Uterus (tissue), 4 donors: ENCODE measurements at places on chromosomes 13 and 19. TPM values are rescaled to one million over a fixed set of nuclear protein-coding genes. Genes with fewer than 3 reads are reported as not detected.

Gene DOCK6
- 30.1 TPM for total RNA-seq

Gene ZNF766
- 1.8 TPM for total RNA-seq

DNA sequence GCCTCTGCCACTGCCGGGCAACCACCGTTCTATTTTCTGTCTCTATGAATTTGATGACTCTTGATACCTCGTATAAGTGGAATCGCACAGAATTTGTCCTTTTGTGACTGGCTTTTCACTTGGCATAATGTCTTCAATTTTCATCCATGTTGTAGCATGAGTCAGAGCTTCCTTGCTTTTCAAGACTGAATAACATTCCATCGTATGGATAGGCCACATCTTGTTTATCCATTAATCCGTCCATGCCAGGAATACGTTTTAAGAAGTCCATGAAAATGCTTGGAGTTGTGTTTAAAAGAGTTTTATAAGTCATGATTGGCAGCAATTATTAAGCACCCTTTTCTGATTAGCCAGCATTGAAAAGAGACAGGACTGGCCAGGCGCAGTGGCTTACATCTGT, 53.6 kb upstream of the CLDN10 start:
- no peak for DNase-seq

DNA sequence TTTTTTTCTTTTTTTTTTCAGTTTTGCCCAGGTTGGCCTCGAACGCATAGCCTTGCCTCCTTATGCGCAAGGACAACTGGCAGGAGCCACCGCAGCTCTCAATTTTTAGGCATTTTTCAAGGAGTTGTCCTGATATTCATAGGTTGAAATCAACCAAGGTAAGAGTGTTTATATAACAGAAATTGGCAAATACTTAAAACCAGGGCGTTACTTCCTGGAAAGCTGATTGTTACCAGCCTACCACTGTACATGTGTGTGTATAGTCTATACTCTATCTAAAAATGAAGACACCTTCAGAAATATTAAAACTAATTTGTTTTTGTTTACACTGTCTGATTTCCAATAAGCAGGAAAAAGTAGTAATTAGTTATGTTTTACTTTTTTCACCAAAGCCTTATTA, 39.2 kb downstream of the GPC6 start:
- DNase-seq = no peak

- DNase-seq = no peak
These were observed 32.9 kb downstream of the CCDC122 start for GRCh38 chr13:43846496-43847158.

DNA sequence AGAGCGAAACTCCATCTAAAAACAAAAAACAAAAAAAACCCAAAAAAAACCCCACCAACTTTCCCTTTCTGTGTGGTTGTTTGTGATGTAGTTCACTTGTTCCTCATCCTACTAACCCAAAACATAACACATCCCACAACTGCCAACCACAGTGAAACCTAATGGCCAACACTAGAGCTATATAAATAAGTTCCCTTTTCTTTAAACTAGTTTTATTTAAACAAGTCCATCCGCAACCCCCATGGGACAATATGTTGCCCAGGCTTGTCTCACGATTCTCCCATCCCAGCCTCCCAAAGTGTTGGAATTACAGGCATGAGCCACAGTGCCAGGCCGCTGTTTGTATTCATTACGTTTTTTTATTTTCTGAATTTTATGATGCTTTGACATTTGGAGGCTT, 71.2 kb upstream of the ADGRE5 start:
- no peak for DNase-seq

Gene ARL11
- 0.21 TPM for total RNA-seq

Gene FUT1
- 1.5 TPM for total RNA-seq

- DNase-seq = no peak
These were observed 23.3 kb downstream of the EXOSC8 start for GRCh38 chr13:37023871-37024270.

Gene CADM4
- total RNA-seq = 14.9 TPM

DNA sequence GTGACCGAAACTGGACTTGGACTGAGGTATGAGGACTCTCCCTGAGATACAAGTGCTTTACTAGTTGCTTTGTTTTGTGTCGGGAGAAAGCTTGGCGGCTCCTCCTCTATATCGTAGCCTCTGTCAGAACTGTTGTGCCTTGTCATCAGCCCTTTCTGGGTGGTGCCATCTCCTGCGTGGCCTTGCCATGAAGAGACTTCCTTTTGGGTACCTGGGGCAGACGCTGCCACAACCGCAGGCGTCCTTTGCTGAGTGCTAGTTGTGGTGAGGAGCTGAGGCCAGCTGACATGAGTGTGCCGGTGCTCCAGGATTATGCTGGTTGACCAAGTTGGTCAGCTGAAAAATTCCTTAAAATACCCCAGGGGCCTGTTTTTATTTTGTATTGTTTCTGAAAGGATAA, 124.5 kb downstream of the AKAP11 start:
- no peak for DNase-seq

Gene C19orf81
- not detected for total RNA-seq

Gene GRAMD1A
- total RNA-seq = 41.8 TPM

DNA sequence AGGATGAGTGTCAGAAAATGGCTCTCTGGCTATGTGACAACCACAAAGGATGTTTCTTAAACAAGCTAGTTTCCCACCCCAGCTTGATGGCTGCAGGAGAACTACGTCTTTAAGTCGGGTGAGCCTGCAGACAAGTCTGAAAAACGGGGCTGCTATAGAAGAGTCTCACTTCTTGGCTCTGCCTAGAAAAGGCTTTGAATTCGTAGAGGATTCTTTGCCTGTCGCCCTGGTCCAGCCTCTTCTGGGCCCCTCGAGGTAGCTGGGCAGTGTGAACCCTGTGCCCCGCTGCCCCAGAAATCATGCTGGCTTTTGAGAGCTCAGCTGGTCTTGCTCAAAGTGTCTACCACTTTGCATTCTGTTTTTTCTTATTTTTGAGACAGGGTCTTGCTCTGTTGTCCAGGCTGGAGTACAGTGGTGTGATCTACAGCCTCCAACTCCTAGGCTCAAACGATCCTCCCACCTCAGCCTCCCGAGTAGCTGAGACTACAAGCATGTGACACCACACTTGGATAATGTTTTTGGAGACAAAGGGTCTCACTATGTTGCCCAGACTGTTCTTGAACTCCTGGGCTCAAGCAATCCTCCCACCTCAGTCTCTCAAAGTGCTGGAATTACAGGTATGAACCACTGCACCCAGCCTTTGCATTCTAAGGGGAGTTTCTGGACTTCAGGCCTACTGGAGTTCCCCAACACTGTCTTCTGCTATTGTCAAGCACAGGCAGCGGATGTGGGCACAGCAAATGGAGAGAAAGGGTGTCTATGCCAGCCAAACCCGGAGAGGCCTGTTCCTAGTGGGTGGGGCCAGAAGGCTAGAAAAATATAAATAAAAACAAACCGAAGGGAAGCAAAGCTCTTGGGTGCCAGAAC, 6.5 kb downstream of the CEBPA start:
- no peak for DNase-seq

Gene TPTE2
- total RNA-seq = not detected

Gene TNFSF9
- 0.28 TPM for total RNA-seq

Gene MYH14
- total RNA-seq = 22.1 TPM

Gene DIRAS1
- total RNA-seq = 1.0 TPM

GRCh38 chr13:114264886-114265611, 16.4 kb upstream of the UPF3A start:
- no peak for DNase-seq

DNA sequence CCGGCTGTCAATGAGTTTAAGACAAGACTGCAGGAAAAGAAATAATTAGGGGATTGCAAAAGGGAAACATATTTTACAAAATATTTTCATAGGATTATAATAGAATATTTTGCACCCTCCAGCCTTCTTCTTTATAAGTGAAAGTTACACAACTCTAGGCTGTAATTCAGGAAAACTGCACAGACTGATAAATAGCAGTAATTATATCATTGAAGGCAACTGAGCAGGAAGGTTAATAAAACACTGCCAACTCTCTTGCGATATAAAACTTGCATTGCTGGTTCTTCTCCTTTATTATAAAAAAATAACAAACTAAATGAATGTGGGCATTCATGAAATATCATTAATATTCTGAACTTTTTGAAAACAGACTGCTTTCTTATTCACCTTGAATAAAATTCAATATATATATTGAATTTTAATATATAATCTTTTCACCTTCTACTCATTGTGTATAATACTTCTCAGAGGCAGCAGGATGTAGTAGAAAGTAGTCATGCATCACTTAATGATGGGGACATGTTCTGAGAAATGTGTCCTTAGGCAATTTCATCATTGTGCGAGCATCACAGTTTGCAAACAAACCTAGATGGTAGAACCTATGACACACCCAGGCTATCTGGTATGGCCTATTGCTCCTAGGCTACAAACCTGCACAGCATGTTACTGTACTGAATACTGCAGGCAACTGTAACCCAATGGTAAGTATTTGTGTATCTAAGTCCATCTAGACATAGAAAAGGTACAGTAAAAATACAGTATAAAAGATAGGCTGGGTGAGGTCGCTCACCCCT, 24.9 kb upstream of the STARD13 start:
- no peak for DNase-seq

DNA sequence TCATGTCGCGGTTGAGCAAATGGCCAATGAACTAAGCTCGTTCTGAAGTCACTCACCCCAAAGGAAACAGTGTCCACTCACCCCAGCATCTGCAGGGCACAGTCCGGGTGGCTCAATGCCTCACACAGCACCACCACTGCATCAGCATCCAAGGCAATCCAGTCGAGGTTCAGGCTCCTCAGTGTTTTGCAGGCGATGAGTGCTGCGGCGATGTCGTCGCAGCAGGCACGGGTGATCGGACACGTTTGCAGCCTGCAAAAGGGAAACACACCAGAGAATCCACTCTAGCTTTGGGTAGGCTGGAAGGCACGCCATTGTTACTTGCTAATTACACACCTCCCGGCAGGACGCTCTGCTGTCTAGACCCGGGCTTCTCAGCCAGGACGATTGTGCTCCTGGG, 26.5 kb downstream of the NLRP9 start:
- DNase-seq = no peak

- no peak for DNase-seq
These were observed 7.8 kb upstream of the ATP12A start for GRCh38 chr13:24672141-24673132.

DNA sequence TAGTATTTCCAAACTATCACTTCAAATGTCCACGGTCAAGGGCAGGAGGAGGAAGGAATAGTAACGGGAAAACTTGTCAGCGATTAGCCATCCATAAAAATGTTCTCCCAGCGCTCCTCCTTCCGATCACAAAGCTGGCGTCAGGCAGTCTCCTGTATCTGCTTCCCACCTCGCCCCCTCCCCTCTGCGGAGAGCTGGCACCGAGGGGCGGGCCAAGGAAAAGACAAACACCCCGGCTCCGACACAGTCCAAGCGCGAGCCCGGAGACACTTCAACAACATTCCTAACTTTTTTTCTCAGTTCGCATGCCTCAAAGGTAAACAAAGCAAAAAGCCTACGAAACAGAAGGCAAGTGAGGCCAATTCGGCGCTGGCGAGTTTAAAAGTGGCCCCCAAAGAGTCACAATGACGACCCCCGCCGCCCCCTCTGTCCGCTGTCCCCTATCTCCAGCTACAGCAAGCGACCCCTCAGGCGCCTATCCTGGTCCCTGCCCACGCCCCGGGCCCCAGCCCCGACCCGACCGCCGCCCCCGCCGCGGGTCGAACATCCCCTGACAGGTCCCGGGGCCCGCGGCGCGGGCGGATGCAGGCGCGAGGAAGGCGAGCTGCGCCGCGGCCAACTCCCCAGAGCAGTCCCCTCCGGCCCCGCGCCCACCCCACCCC, 736 bp downstream of the SMAD9 start:
- DNase-seq = peak; percentile 18

Gene GPR180
- 8.2 TPM for total RNA-seq

GRCh38 chr19:17721821-17722220, 2.5 kb downstream of the MAP1S start:
- DNase-seq = no peak

Gene UBA52
- total RNA-seq = 1,031 TPM

Gene MAP1S
- total RNA-seq = 6.2 TPM

GRCh38 chr13:99053636-99054233, 75.9 kb upstream of the DOCK9 start:
- DNase-seq = no peak

- DNase-seq = no peak
These were observed 25.8 kb upstream of the CEACAM1 start for GRCh38 chr19:42554046-42554575.

Gene LHB
- not detected for total RNA-seq

DNA sequence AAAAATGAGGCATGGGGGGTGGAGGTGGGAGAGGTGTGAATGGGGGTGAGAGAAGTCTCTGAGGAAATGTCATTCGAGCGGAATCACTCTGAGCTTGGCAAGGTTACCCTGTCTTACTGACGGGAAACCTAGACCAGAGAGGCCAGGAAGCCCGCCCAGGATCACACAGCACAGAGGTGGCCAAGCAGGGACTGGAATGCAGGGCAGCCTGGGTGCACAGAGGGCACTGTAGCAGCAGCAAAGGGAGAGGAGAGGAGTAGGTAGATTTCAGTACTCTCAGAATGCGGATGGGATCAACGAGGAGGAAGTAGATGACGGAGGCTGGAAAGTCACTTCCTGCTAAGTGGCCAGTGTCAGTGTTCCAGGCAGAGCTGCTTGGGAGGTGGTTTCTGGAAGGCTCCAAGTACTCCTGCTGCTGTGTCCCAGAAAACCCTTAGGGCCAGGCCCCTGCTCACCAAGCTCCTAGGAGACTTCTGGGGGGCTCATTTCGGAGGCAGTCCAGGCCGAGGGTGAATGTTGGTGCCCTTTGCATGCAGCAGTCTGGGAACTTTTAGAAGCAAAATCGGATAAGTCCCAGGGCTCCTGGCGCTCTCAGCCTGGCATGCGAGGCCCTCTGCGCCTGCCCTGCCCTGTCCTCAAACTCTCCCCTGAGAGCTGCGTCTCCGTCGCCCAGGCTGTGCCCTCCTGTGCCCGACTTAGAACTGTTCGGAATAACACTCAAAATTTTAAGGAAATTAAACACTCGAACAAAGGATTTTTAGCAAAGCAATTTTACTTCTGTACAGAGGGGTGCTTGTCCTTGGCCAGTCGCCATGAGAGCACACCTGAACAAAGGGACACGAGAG, 33.5 kb downstream of the DNM2 start:
- no peak for DNase-seq

Gene LACC1
- 7.7 TPM for total RNA-seq

DNA sequence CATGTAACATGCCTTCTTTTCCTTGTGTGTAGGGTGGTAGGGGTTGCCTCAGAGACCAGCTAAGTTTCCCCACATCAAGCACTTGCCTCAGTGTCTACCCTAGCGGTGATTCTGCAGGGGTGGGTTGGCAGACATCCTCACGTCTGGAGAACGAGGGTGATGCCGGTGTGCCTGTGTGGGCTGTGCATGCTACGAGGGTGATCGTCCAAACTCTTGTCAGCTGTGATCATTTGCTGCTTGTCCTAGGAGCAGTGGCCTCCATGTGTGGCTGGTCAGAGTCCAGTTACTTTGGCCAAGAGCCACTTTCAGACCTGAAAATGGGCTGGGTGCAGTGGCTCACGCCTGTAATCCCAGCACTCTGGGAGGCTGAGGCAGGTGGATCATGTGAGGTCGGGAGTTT, 5.1 kb downstream of the GPI start:
- DNase-seq = no peak

GRCh38 chr13:64471916-64472315, 2758.2 kb downstream of the PCDH9 start:
- DNase-seq = no peak

Gene CYSLTR2
- total RNA-seq = 0.15 TPM

- peak; percentile 94 for DNase-seq
These were observed 1.1 kb downstream of the MIDN start for GRCh38 chr19:1249298-1249989.
